Activated naive CD4-positive, alpha-beta T cell treated with anti-CD3 and anti-CD28 coated beads, Interleukin-2, amount 50 U/mL, for 16 hours (primary cell): ENCODE measurements at places on chromosomes 13 and 19.

- DNase-seq, result no peak
Measured at GRCh38 chr19:4987692-4988370, 18.9 kb downstream of the KDM4B start.

DNA sequence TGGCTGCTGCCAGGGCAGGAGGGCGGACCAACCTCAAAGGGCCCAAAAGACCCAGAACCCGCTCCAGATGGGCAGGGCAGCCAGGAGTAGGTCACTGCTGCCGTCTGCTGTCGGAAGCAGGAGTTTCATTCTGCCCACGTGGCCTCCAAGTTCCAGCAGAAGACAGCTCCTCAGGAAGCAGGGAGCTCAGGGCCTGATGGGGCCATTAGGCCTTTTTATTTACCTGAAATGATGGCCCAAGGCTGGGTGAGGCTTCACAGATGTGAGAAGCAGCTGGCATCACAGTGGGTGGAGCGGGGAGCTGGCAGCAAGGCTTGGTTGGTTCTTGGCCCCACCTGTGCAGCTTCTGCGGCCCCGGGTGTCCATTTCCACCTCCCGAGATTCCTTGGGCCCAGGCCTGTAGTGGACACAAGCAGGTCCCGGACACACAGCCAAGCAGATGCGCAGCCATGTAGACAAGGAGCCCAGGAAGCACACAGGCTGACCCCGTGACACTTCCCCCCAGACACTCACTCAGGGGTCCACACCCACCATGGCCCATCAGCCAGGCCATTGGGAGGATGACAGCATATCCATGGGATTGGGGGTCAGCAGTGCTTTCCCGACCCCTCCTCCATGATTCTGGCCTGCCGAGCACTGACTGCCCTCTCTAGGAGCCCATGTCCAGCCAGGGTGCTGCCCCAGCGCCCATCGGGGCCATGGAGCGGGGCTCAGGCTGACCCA is 26.4 kb downstream of the C13orf46 start:
- DNase-seq, result no peak

DNA sequence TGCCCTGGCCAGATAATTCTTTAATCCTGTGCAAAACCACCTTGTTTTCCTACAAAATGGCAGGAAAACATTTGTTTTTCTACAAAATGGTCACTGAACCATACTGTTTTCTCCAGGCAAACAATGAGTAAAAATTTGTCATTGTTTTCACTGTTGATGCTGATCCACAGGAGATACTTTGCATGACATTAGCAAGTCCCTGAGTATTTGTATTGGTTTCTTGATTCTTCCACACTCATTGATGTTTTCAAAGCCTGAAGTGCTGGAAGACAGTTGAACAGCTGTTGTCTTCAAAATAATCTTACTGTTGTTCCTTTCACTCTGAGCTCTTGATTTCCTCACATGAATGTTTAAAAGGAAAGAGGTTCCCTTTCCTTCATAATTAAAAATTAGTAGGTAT is 123.1 kb upstream of the HTR2A start:
- no peak for DNase-seq

- no peak for DNase-seq
Measured at GRCh38 chr13:46372071-46372470, 15.0 kb downstream of the RUBCNL start.

DNA sequence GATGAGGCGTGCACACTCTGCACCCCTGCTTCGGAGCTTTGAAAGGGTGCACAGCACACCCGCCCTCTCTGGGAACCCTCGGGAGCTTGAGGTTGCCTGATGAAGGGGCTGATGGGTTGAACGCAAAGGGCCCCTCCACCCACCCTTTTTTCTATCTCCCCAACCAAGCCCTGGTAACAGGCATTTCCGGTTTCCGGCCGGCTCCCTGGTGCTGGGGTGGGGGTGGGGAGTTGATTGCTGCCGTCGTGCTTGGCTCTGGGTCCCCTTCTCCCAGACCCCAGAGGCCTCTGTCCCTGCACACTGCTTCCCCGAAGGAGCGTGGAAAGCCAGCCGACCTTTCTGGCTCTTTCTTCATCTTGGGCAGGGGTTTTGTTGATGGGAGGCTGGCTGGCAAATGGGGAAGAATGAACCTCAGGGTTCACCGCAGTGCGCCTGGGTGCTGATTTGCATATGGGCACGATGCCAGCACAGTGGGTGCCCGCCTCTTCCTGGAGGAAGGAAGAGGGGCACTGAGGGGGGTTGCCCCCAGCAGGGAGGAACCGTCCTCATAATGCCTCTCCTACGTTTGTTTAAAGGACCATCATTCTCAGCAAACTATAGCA is 29.1 kb downstream of the VAV1 start:
- peak; percentile 80 for DNase-seq

- DNase-seq, result no peak
Measured at GRCh38 chr19:15549581-15549980, 41.3 kb downstream of the CYP4F22 start.

GRCh38 chr19:8639821-8640401 is 9.5 kb downstream of the NFILZ start:
- no peak for DNase-seq

DNA sequence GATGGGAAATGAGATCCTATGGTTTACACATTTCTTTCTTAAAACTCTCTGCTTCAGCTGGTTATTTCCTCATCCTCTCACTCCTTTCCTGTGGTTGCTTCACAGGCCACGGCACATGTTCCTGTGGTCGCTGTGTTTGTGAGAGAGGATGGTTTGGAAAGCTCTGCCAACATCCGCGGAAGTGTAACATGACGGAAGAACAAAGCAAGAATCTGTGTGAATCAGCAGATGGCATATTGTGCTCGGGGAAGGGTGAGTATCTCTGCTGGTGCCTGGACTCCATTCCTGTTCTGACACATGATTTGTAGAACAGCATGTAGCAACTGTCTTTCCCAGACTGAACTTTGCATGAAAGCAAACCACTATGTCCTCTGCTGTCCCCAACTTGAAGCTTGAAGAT is 254.2 kb downstream of the ITGBL1 start:
- no peak for DNase-seq

DNA sequence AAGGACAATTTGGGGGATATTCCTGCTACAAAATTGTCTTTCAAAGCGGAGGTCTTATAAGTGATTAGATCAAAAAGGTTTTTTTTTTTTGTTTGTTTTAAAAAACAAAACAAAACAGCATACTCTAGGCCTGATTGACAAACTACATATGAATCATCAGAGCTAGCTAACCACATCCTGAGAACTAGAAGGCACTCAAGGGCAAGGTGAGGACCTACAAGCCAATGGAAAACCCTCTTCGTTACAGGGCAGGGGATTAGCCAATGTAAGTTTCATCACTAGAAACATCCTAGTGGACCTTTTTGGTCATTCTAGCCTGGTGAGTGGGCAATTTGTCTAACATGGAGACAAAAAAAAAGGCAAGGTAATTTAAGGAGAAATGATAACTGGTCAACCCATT is 428.6 kb downstream of the RFC3 start:
- no peak for DNase-seq

DNA sequence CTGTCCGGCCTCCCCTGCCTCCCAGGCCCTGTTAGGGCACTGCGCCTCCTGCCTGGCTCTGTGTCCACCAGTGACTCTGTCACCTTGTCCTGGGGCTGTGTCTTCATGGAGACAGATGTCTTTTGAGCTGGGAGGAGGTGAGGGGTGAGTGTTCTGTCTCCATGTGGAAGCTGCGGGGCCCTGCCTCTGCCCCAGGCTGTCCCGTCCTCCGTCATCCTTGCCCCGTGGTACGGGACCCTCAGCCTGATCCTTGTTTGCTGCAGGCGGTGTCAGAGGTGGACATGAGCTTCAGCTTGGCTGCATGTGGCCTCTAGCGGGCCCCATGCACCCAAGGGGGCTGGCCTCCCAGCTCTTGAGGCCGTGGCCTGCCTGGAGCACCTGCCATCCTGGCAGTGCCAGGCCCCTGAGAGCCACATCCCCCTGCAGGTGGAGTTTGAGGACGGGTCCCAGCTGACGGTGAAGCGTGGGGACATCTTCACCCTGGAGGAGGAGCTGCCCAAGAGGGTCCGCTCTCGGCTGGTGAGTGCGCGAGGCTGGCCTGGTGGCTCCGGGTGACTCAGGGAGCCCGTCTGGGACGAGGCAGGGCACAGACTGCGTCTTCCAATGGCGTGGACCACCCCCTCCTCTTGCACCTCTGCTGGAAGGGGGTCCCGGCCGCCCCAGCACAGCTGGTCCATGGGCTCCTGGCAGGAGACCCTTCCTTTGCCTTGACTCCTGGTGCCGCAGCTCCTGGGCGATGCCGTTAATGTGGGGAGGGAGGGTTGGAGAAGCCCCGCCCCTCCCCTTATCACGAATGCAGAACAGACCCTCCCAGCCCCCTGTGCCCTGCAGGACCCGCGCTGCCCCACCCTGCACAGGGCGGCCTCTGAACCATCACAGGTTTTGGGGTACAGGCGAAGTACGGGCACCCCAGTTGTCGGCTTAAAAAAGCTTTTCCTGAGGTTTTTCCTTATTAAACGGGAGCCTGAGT is 181.3 kb downstream of the KDM4B start:
- no peak for DNase-seq

DNA sequence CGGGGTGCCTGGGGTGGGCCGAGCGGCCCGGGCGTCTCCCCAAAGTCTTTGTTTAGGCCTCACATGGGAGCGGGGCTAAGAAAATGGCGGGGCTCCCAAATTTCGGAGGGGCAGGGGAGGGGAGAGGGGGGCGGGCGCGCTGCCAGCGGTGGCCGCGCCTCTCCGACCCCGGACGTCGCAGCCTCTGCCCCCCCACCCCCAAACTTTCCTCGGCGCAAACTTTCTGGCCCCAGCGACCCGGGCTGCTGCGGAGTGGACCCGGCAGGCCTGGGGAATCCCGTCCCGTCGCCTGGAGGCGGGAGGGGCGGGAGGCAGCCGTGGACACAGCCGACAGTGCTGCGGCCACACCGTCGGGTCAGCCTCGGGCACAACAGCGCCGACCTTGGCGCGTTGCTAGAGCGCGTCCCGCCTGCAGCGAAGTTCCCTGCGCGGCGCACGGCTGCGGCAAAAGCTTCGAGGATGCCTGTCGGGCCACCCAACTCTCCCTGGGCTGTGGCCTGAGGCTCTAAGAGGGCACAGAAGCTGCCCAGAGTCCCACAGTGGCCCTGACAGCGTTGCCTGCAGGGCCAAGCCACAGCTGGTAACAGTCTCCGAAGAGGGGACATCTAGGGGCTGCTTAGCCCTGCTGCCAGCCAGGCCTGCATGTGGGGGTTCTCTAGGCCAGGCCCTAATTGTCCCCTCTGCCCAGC is 1.3 kb downstream of the NFIX start:
- no peak for DNase-seq

- DNase-seq, result no peak
Measured at GRCh38 chr19:22814124-22814523, 18.0 kb upstream of the ZNF723 start.

- no peak for DNase-seq
Measured at GRCh38 chr13:22091222-22091970, 420.5 kb downstream of the FGF9 start.

- no peak for DNase-seq
Measured at GRCh38 chr19:45815481-45816216, 541 bp upstream of the RSPH6A start.
